Bone marrow (tissue), 2 donors: ENCODE measurements at places on chromosomes 7 and 10.

- no peak for DNase-seq
These were observed 126.1 kb upstream of the FAM20C start for GRCh38 chr7:66296-66695.

- DNase-seq = peak; percentile 21
These were observed 494 bp downstream of the PALS2 start for GRCh38 chr7:24573554-24574338.

GRCh38 chr7:128000854-128001265 is 30.4 kb downstream of the LRRC4 start:
- DNase-seq = no peak

DNA sequence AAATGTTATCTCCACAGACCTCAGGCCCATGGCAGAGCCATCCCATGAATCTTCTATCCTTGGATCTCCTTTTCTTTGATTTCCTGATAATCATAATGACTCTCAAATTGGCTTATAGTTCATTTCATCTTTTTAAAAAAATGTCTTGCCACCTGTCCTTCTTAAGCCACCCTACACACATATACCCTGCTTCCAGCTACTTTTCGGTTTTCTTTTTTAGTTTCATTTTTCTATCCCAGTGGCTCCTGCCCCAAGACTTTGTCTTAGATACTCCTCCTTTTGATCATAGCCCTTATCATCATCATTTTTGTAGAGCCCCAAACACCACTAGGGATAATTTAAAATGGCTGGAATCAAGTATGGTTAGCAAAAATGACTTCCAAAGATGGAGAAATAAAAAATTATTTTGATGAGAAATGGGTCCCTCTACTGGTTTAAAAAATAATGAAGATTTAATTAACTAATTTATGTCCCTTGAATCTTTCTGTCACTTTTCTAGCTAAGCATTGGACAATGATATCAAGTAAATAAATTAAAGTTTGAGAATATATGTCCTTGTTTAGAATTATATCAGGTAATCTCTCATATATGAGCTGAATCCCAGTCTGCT is 277.3 kb upstream of the SEMA3D start:
- DNase-seq = no peak

GRCh38 chr7:18361756-18362155 is 133.8 kb upstream of the HDAC9 start:
- DNase-seq = no peak

DNA sequence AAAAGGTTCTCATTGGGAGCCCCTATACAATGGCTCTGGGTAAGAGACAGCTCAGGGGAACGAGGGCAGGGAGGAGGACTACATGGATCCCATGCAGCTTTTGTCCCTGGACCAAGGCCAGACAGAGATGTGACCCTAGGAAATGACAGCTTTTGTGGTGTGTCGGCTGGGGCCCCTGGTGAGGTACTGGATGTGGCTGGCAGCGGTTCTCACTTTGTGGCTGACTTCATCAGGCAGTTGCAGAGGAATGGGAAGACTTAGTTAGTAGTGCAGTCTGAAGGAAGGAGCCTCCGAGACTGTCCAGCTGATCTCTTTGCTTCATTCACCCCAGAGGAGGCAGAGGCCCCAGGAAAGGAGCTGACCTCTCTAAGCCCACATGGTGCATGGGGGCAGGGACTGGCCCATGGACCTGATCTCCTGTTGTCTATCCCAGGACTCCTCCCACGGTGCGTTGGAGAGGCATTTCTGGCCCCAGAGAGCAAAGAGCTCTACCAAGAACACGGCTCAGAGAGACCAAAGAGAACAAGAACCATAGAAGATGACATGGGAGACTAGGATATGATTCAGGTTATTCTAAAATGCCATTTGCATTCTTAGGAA is 202.9 kb downstream of the RPS24 start:
- DNase-seq = no peak

DNA sequence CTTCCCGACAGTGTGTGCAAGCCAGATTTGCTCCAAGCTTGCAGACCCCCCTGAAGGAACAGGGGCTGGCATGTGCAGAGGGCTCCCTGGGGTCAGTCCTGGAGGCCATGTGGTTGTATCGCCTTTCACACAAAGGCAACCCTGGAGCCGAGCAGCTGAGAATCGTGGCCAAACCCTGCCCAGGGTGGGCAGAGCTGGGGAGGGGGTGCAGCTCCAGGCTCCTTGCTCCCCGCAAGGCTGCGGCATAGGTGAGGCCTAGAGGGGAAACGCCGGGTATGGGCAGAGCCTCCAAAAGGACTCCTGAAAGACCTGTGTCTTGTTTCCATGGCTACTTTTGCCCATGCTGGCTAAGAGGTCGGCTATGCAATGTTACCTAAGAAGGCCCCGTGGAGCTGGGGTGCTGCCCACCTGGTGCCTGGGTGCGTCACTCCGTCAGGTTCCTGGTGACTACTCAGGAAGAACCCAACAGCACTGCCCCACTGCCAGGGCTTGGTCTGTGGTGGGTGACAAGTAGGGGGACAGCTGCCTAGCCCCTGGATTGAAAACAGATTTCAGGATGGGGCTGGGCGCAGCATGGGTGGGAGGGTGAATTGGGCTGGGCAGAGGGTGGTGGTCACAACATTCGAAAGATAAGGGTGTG is 171.0 kb upstream of the SHH start:
- DNase-seq = no peak

- no peak for DNase-seq
These were observed 65.2 kb downstream of the BMPER start for GRCh38 chr7:33970536-33970935.
